ENCODE measurements at places on chromosomes 5 and 9.

- no peak for DNase-seq
Observed at GRCh38 chr5:132684491-132684890, 10.7 kb downstream of the IL4 start.

GRCh38 chr9:87783180-87783579, 57.3 kb downstream of the CTSL start:
- DNase-seq: no peak

DNA sequence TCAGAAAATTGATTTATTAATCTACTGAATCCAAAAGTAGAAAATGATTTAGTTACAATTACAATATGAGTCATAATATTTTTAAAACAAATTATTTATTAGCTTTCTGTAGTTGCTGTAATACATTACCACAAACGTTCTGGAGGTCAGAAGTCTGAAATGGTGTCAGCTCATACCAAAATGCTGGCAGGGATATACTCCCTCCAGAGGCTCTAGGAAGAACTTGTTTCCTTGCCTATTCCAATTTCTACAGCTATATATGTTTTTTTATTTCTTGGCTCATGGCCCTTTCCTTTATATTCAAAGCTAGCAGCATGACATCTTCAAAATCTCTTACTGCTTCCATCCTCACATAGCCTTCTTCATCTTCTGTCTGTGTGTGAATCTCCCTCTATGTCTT, 667.9 kb upstream of the ITGA1 start:
- no peak for DNase-seq

- DNase-seq: no peak
Observed at GRCh38 chr9:32855752-32856151, 72.4 kb downstream of the TMEM215 start.

DNA sequence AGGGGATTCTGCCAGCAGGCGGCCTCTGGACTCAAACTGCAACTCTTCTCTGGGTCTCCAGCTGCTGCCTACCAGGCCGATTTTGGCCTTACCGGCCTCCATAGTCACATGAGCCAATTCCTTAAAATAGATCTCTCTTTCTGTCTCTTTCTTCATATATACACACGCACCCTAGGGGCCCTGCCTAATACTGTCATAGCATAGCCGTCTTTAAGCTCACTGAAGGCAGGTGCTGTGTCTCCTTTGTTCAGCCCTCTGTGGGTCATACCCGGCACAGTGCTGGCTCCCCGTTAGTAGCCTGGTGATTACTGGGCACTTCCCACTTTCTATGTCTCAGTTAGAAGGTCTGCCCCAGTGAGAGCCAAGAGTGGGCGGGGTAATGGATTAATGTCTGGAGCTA, 140.9 kb downstream of the HSPA4 start:
- no peak for DNase-seq

DNA sequence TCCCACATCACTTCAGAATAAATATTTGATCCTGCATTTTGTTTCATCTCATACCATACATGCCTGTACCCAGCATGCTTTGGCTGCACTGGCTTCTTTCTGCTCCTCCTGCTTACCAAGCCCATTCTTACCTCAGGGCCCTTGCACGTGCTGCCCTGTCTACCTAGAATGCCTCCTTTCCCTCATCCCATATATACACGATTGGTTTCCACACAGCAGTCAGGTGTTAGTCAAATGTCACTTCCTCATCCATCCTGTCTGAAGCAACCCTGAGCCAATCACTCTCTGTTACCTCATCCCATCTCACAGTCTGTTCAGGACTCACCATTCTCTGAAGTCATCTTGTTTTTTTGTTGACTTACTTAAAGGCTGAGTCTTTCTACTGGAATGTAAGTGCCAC, 30.3 kb downstream of the CAST start:
- no peak for DNase-seq

GRCh38 chr5:14356305-14356704, 213.2 kb downstream of the TRIO start:
- DNase-seq: no peak
